ENCODE measurements at places on chromosomes 2 and 18. TPM values are rescaled to one million over a fixed set of nuclear protein-coding genes. Genes with fewer than 3 reads are reported as not detected.

DNA sequence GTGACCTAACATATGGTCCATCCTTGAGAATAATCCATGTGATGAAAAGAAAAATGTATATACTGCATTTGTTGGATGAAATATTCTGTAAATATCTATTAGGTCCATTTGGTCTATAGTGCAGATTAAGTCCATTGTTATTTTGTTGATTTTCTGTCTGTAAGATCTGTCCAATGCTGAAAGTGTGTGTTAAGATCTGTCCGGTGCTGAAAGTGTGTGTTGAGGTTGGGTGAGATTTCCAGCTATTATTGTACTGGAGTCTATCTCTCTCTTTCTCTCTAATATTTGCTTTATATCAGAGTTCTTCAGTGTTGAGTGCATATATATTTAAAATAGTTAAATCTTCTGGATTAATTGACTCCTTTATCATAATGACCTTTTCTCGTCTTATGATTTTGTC, 828.8 kb upstream of the CRIM1 start:
- DNase-seq = peak; percentile 14

DNA sequence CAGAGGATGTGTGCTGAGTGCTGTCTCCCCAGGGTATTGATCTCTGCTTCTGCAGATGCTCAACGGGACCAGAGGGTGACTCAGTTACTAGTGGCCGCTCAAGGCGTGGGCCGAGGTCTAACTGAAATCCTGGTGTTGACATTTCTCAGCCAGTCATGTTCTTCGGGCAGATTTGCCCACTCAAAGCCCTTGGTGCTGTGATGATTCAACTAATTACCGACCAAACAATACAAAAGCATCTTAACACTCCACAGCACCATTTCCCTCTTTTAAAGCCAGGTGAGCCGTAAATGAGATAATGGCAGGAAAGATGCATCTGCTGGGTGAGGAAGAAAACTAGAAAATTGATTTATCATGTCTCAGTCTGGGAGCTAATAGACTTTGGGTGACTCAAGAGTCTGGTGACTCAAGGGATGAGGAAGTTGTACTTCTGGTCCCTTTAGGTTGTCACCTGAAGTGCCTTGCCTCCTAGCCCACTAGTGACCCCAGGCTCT, 32.7 kb upstream of the PRLH start:
- peak; percentile 56 for DNase-seq

DNA sequence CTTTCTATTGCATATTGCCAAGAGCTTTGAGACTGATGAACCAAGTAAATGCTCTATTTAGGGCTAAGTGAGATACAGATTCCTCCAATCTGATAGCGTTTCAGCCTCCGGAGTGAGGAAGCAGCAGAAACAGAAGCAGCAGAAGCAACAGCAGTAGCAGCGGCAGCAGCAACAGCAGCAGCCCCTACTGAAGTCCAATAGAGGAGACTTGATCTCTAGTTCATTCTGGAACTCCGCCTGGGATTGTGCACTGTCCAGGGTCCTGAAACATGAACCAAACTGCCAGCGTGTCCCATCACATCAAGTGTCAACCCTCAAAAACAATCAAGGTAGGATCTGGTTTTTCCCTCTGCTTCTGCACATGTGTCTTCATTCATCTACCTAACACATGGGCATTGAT, at the start of gene DPP10:
TSS of gene DPP10 (plus strand) at position 132 of the 400 bp plus-strand sequence.
- DNase-seq = no peak

DNA sequence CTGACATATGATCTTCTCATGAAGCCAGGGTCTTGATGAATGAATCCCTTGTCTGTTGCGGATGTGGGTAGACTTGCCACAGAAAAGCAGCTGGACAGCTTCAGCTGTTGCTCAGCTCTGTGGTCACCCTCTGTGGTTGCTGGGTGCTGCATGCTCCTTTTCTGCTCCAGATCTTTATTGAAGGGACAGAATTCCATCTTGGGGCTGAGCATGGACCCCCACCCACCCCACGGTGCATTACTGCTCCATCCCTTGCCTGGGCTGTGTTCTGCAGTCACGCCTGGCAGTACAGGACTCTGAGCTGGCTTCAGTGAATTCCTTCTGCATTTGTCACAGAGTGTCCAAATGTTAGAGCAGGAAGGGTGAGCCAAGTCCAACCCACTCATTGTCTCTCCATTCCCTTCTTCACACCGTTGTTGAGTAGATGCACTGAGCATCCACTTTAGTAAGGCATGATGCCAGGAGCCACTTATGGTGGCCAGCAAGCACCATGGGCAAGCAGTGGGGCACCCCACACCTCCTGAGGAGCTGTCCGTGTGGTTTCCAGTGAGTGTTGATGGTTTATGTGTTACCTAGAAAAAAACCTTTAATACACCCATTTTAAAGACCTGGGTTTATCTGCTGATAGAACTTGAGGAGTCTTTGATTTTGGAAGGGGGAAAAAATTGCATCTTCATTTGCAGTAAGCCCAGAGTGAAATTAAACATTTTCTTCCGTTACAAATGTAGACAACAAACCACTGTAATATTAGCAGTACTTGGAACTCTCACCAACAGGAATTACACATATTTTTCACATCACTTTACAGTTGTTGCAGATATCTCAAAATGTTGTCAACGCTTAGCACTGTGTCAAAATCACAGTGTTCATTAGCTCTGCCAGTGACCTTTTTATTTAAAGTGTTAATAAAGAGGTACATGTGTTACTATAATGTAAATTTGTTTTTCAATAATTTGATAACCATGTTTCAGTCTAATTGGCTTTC, 14.7 kb upstream of the ITGB6 start:
- DNase-seq = peak; percentile 97

FOXD4L1 gene
- not detected for total RNA-seq

- no peak for DNase-seq
Measured at GRCh38 chr18:25982153-25982552, 108.3 kb downstream of the SS18 start.

CAPN14 gene
- not detected for total RNA-seq

DNA sequence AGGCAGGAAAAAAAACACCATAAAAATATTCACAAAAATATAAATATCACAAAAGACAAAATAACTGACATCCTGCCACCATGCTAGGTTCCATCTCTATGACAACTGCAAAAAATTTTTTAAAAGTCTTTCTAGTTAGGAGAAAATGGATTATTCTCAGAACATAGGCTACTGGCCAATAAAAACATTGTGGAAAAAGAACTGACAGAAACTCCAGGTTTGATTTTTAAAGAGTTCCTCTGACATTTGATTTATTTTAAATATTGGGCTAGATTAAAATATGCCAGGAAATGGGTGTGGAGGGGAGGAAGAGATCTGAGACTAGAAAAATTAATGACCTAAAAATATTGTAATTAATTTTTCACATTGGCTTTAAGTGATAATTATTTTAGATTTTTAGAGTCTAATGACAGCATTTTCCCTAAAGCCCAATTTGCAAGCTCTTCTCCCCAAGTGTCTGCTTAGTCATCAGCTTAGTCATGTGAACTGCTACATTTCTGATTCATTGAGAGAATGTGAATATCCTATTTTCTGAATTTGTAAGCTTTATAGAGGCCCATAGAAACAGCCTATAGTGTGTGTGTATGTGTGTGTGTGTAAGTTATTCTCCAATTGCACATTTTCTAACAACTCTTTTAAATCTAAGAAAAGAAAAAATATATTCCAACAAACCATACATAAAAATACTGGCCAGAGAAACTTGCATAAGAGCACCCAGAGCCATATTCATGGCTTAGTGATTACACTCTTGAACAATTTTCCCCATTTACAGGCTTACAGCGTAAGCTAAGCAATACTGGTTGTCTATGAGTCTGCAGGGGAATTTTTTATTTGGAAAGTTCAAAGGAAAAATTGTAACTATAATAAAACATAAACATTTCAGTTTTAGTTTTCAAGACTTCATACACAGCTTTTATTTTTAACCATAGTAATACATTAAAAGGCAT, 48.4 kb downstream of the TMEFF2 start:
- peak; percentile 76 for DNase-seq

UPP2 gene
- total RNA-seq = not detected
